T-helper 1 cell (primary cell): ENCODE measurements at places on chromosomes 4 and X.

DNA sequence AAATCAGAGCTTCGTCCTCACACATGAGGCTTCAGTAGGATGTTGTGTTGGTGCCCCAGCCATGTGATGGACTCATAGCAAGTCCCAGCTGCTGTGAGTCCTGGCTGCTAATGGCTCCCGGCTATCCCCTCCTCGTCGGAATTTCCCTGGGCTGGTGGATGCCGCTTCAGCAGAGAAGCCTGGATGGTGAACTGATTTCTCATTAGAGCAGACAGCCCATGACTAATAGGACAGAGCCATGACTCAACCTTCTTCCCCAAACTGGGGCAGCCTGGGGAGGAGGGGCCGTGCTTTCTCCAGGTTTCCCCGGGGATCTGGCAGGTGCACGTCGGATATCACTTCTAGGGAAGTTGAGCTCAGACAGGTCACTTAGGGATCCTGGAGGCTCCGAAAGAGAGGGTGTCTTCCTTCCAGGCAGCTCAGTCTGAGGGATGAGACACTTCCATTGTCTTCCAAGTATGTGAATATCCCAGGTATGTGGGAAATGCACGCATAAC lies 112.7 kb downstream of the ASMT start:
- no peak for DNase-seq

DNA sequence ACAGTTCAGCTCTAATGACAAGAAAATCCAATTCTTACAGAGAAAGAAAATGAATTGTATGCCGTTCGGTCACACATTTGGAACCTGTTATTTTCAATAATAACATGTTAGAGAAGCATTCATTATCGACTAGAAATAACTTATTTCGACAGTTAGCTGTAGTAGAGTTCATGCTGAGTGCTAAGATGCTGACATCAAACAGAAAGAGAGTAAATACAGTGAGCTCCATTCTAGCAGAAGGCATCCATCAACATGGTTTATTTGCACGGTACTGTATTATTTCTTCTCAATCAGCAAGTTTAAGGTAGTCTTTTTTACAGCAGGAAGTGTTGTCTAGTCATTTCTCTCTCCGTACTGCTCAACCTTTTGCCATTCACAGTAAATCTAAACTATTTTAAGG lies 732.1 kb downstream of the STIM2 start:
- DNase-seq: no peak

DNA sequence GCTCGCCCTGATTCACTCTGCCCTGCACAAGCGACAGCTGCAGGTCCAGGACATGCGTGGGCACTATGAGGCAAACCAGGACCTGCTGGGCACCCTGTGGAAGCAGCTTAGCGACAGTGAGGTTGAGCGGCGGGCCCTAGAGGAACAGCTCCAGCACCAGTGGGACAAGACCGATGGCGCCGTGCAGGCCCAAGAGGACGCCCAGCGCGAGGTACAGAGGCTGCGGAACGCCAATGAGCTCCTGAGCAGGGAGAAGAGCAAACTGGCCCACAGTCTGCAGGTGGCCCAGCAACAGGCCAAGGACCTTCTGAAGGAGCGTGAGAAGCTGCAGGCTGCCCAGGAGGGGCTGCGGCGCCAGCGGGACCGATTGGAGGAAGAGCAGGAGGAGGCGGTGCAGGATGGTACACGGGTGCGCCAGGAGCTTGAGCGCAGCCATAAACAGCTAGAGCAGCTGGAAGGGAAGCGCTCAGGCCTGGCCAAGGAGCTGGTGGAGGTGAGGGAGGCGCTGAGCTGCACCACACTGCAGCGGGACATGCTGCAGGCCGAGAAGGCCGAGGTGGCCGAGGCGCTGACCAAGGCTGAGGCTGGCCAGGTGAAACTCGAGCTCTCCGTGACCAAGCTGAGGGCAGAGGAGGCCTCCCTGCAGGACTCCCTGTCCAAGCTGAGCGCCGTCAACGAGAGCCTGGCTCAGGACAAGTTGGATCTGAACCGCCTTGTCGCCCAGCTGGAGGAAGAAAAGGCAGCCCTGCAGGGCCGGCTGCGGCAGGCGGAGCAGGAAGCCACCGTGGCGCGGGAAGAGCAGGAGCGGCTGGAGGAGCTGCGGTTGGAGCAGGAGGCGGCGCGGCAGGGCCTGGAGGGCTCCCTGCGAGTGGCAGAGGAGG lies 12.8 kb downstream of the SMIM10L2A start:
- no peak for DNase-seq

GRCh38 chrX:133265331-133265730 lies 47.2 kb upstream of the TFDP3 start:
- no peak for DNase-seq

GRCh38 chr4:134544303-134544770 lies 342.7 kb upstream of the PABPC4L start:
- no peak for DNase-seq

GRCh38 chrX:65241059-65241721 lies 264.9 kb upstream of the ZC4H2 start:
- DNase-seq: no peak

- DNase-seq: no peak
Observed at GRCh38 chr4:71050809-71051208, 57.4 kb downstream of the DCK start.

- no peak for DNase-seq
Observed at GRCh38 chrX:40007131-40007755, 90.5 kb downstream of the BCOR start.

DNA sequence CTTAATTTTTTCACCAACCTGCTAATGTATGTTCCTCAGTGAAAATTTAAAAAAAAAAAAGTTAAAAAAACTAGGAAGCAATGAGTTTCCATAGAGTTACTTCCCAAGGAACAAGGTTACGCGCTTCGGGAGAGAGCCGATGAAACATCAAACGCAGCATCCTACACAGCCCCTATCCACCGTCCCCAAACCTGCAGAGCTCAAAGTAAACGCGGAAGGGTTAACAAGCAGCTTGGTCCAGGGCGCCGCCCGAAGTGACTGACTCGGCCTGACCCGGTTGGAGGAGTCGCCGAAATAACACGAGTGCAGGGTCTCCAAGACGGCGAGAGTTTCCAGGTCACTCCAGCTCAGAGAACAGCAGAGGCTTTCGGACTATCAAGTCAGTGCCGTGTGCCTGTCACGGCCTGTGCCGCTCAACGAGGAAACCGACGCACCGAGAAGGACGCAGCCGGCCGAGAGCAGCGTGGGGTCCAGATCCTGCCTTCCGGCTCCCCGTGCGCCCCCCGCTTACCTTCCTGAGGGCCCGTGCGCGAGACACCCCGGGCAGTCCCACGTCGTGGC lies 512 bp downstream of the NOP14 start:
- DNase-seq: no peak

DNA sequence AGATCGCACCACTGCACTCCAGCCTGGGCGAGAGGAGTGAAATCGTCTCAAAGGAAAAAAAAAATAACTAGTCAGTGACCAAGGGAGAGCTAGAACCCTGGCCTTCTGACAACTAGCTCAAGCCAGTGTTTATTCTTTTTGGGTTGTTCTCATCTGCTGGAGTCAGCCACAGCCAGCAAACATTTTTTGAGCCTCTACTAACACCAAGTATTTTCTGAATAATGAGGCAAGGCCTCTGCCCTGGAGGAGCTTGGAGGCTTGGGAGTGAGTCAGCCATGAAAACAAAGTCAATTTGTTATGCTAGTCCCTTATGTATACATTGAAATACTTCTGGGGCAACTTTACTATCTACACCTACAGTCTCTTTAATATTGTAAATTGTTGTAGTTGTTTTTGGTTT lies 46.5 kb downstream of the TMA16 start:
- no peak for DNase-seq

- DNase-seq: no peak
Observed at GRCh38 chr4:54587107-54587891, 70.5 kb upstream of the KIT start.

- DNase-seq: no peak
Observed at GRCh38 chr4:105327956-105328355, 145.9 kb downstream of the PPA2 start.

GRCh38 chr4:179163147-179163546 lies 1720.9 kb upstream of the AGA start:
- DNase-seq: no peak

GRCh38 chrX:134547047-134547679 lies 87.2 kb downstream of the HPRT1 start:
- DNase-seq: no peak

DNA sequence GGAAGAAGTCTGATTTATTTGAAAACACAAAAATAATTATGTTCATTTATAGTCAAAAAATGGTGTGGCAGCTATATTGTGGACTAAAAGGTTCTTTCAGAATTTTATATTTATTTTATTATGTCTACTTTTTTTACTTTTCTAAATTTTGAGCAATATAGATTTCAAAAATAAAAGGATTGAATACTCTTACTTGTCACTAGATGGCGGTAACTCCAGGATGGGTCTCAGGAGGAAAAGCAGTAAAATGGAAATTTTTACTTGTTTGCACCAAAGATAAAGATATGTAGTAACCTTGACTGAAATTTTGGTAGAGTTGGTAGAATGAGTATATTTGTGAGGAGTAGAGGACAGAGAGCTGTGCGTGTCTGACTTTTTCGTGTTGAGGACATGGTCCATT lies 14.5 kb upstream of the DACH2 start:
- no peak for DNase-seq
